ENCODE measurements at places on chromosomes 6 and 20. TPM values are rescaled to one million over a fixed set of nuclear protein-coding genes. Genes with fewer than 3 reads are reported as not detected.

The GHRH gene
- not detected for total RNA-seq

The SMLR1 gene
- total RNA-seq, result not detected

The SLC35D3 gene
- not detected for total RNA-seq

The OR2J3 gene
- not detected for total RNA-seq
